Activated T-helper 1 cell treated with Interleukin-2 at 50 U/mL for 16 hours (primary cell): ENCODE measurements at places on chromosomes 13 and 19.

- DNase-seq, result no peak
Measured at GRCh38 chr19:18202778-18203407, 949 bp downstream of the RAB3A start.

DNA sequence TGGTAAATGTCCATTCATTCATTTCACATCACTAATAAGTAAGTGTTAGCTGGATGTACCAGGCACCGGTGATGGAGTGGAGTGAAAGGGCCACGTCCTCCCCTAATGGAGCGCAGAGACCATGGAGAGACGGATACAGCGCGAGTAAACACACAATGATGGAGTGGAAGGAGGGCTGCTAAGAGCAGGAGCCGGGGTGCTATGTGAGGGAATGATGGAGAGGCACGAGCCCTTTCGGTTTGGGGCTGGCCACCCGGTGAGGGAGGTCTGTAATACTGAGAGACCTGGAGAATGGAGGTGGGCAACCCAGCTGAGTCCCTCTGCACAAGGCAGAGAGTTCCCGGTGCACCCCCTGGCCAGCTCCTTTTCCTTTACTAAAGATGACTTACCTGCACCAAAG lies 53.7 kb downstream of the PEPD start:
- no peak for DNase-seq

GRCh38 chr19:50876456-50876855 lies 3.2 kb downstream of the KLK2 start:
- DNase-seq, result no peak

GRCh38 chr13:41970022-41970421 lies 9.1 kb upstream of the VWA8 start:
- no peak for DNase-seq

DNA sequence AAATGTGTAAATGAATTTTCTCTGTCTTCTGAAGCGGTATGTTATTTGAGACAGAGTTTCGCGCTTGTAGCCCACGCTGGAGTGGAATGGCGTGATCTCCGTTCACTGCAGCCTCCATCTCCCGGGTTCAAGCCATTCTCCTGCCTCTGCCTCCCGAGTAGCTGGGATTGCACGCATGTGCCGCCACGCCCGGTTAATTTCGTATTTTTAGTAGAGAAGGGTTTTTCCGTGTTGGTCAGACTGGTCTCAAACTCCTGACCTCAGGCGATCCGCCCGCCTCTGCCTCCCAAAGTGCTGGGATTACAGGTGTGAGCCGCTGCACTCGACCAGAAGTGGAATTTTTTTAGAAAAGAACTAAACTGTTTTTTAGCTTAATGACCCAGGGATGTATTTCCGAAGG lies 3.4 kb upstream of the ZNF808 start:
- DNase-seq, result no peak

DNA sequence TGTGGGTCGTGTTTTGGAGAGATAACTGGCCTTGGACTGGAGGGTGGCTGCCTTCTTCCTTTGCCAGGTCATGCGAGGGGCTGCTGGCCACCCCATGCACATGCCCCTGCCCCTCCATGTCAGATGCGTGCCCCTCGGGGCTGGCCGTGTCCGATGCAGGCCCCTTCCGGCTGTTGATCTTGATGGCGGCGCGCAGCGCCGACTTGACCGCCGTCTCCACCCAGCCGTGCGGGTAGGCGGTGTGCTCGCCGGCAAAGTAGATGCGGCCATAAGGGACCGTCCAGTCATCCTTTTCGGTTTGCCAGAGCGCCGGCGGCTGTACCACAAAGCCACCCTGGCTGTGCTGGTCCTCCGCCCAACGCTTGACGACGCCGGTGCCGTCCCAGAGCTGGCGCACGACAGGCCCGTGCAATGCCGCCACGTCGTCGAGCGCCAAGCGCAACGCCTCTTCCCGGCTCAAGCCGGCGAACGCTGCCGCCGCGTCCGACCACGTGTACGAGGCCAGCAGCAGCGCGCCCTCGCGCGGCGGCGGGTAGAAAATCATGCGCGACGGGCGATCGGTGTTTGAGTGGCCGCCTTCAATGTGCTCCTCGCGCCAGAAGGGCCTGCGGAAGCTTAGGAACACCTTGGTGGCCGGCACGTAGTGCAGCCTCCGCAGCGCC lies 6.9 kb downstream of the IL4I1 start:
- peak; percentile 65 for DNase-seq

DNA sequence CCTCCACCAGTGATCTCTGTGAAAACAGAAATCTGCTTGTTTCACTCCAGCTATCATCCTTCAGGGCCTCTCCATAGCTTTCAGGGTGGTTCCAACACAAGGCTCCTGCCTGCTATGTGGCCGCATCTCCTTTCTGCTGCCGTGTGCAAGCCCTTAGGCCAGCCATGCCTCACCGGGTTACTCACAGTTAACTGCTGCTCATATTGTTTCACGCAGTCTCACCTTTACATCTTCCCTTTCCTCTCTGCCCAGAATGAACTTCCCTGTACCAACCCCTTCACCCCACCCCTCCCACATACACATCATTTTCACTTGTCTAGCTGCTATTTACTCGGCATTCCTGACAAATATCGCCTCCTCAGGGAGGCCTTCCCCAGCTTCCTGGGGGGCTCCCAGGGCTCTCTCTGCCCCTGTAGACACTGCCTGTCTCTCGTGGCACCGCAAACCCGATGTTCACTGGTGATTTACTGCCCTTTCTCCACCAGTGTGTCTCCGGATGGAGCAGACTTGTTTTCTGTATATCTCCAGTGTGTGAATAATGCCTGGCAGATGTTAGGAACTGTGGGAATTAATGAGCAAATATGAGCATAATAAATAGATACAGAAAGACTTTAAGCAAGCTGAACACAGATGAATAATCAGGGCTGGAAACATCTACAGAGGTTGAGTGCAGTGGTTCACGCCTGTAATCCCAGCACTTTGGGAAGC lies 39.3 kb upstream of the GPR183 start:
- no peak for DNase-seq

DNA sequence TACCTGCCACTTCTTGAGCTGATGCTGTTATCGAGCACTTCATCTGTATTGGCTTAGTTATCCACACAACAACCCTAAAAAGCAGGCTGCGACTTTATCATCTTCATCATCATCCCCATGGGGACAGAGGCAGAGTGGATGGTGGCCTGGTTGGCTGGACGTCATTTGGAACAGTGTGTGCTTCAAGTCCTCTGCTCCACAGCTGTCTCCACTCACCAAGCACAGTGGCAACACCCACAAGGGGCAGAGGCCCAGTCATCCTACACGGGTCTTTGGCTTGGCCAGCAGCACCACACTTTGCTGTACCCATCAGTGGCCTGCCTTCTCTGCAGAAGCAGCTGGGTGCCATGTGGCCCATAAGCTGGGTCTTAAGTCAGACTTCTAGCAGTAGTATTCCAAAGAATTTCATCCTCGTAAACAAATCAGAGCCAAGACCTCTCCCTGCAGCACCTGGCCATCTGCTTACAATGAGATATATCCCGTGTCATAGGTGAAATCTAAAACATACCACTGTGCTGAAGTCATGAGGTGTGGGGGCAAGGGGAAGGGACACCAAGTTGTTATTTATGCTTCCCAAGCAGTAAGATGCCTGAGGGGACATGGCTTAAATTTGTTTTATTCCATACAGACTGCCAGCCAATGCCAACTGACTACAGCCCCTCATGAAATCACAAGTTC lies 47.9 kb upstream of the EPHX3 start:
- DNase-seq, result no peak

DNA sequence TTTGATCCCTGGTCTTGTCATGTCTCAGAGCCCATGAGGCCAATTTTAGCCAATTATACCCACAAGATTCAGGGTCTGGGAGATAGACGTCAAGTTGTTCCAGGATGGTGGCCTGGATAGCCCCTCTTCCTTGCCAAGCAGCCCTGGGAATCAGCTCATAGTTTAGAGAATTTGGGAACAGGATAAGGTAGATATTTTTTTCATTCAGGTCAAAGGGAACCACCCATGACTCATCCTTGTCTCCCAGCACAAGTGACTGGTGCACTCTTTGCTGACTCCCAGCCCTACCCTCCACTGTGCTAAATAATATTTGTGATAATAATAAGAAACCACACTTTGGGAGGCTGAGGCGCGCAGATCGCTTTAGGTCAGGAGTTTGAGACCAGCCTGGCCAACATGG lies 17.1 kb upstream of the S1PR4 start:
- DNase-seq, result no peak

DNA sequence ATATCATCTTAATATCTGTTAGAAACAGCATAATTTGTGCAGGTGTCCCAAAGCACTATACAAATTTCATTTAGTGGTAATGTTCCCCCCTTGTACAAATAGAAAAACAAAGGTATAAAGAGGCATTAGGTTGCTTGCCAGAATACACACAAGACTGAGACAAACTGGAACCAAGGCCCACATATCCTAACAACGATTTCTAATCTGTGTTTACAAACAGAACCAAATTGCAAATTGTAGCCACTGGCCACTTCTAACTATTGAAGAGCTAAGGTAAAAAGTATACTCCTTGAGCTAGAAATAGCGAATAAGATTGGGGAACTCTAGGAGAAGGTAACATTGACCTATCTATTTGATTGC lies 526.1 kb downstream of the KLF12 start:
- DNase-seq, result no peak

- no peak for DNase-seq
Measured at GRCh38 chr19:31991984-31992655, 353.3 kb upstream of the ZNF507 start.

DNA sequence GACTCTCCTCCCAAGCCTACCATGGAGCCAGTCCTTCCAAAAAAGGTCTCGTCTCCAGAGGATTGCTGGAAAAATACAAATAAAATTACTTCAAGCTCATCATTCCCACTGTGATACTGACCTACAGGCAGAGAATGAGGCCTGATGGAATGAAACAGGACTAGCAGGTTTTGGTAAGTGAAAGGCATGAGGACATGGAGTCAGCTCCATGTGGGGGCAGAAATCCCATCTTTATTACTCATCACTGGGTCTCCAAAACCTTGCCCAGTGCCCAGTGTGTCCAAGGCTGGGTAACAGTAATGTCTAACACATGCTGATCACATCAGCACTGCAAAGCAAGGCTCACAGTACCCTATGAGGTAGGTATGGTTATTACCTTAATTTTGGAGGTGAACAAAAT lies 235.4 kb downstream of the DNAJC15 start:
- no peak for DNase-seq
